ENCODE measurements at places on chromosomes 2 and 18.
A peak's percentile ranks its signal among the peaks of the same experiment; 100 is the strongest.

DNA sequence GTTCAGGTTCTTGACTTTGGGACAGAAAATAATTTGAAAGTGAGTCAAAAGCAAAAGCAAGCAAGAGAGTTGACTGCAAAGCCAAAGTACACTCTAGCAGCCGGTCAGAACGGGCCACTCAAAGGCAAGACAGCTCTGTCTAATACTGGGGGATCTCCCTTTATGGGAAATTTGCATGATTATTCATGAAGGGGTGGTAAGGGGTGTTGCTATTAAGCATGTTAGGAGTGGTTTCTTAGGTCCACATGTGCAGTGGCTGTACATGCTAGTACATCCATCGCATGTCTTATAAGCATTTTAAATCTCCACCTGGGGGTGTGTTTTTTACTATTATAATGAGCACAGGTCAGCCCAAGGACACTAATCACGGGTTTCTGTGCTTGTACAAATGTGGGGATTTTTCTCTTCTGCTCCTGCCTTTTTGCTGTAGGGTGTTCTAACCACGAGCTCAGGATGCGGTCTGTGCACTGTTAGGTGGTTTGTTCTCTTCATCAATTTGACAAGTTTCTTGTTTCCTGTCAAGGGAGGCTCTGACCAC is 60.2 kb upstream of the SPP2 start:
- no peak for DNase-seq

DNA sequence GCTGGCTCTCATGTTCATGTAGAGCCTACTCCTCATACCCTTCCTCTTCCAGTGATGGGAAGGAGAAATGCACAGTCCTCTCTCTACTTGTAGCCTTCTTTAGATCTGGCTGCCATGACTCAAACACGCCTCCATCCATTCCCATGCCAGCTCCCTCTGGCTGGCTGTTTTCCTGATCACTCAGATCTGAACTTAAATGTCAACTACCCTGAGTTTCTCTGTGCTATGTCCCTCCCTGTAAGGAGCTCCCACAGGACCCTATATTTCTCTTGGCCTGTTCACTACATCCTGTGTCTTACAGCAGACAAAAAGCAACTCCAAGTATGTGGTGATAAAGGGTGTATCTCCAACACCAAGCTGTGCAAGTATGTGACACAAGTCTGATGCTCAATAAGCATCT is 152.4 kb downstream of the TCF4 start:
- no peak for DNase-seq

DNA sequence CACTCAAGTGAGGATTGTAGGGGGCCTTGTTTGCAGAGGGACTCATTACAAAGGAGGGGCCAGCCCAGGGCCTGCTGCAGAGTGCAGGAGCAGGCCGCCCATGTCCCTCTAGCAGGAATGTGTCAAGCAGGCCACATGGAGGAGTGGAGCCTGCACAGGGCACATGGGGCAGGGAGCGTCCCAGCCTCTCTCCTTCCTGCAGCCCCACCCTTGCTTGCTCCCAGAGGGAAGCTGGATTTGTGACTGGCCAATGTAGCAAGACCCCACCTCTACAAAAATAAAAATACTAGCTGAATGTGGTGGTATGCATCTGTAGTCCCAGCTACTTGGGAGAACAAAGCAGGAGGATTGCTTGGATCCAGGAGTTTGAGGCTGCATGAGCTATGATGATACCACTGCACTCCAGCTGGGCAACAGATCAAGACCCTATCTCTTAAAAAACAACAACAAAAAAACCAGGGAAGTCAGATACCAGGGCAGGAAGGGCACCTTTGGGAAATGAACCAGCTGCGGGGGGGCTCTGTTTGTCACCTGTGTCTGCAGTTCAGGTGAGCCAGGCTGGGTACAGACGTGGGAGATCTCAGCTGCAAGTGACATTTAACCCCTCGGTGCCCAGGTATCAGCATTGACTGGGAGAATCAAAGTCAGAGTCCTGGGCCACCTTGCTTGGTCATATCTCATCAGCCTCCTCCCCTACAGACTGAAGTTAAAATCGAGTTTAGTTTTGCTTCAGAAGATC is 27.7 kb downstream of the IMPA2 start:
- no peak for DNase-seq

DNA sequence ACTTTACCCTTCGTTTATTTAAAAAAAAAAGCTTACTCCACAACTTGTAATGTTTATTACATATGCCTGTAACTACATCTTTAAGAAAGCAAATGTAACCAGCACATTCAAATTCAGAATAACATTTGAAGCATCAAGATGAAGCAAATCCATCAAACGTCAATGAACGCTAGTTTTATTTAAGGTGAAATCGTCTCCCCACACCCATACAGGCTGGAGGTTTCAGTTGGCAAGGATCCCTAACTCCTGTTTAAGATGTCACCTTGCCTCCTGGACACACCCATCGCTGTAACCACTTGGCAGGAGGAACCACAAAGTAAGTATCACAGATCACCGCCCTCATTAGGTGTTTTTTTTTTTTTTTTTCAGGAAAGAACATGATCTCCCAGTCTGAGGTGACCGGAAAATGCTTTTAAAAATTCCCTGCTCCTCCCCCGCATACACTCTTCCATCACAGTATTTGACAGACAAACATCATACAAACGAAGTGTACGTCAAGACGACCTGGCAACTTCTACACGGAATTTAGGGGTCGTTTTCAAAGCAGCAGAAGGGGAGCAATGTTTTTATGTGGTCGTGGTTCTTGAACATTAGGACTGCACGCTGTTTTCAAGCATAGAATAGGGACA is 19.7 kb upstream of the STPG4 start:
- DNase-seq: peak; percentile 72

GRCh38 chr2:61510674-61511671 is 27.2 kb downstream of the XPO1 start:
- DNase-seq: no peak

- DNase-seq: peak; percentile 71
These were observed 47.4 kb upstream of the RMDN2 start for GRCh38 chr2:37877457-37878315.
